ENCODE measurements at places on chromosomes 2 and 18. TPM values are rescaled to one million over a fixed set of nuclear protein-coding genes. Genes with fewer than 3 reads are reported as not detected.

Gene TACR1
- not detected for total RNA-seq

Gene CXCR4
- total RNA-seq = under 0.01 TPM

Gene ABCG8
- not detected for total RNA-seq

Gene ITPRIPL1
- total RNA-seq = 4.6 TPM

Gene DSEL
- total RNA-seq = 157 TPM

Gene ZBTB14
- total RNA-seq = 9.2 TPM

Gene CTLA4
- total RNA-seq = not detected

Gene KRTCAP3
- not detected for total RNA-seq

Gene KIF5C
- total RNA-seq = 0.17 TPM

Gene IDH1
- 353 TPM for total RNA-seq

Gene C2orf81
- total RNA-seq = 1.5 TPM

Gene ANKRD30BL
- not detected for total RNA-seq

Gene CFAP65
- not detected for total RNA-seq

Gene KIF1A
- not detected for total RNA-seq

Gene ARHGAP25
- total RNA-seq = 5.8 TPM

Gene POTEI
- total RNA-seq = not detected

Gene TMEM17
- total RNA-seq = 1.3 TPM

Gene KANSL3
- 28.2 TPM for total RNA-seq

Gene FAP
- total RNA-seq = 96.1 TPM

Gene GNLY
- not detected for total RNA-seq

Gene INPP1
- 13.4 TPM for total RNA-seq

Gene TMEM247
- not detected for total RNA-seq

Gene ANKRD29
- total RNA-seq = 6.9 TPM

Gene ALKAL2
- total RNA-seq = 0.17 TPM

Gene TLX2
- not detected for total RNA-seq

Gene ACMSD
- total RNA-seq = not detected

Gene SOX11
- total RNA-seq = 2.1 TPM

Gene ATP8B1
- 53.4 TPM for total RNA-seq

Gene ANKRD62
- total RNA-seq = not detected

Gene EDAR
- not detected for total RNA-seq

Gene NTSR2
- under 0.01 TPM for total RNA-seq

Gene EFHD1
- not detected for total RNA-seq

Gene SPC25
- not detected for total RNA-seq

Gene CROCC2
- total RNA-seq = 0.51 TPM

Gene RIT2
- total RNA-seq = not detected

Gene CLK1
- 76.8 TPM for total RNA-seq

Gene KCNIP3
- 1.7 TPM for total RNA-seq

Gene KCNK3
- total RNA-seq = 0.26 TPM

Gene SGPP2
- total RNA-seq = not detected

Gene TAF4B
- 2.6 TPM for total RNA-seq
